ENCODE measurements at places on chromosomes 2 and 18.

- DNase-seq, result no peak
Observed at GRCh38 chr18:41012194-41012593, 942.8 kb upstream of the PIK3C3 start.

GRCh38 chr2:236157815-236158498 lies 10.2 kb downstream of the GBX2 start:
- DNase-seq, result no peak

DNA sequence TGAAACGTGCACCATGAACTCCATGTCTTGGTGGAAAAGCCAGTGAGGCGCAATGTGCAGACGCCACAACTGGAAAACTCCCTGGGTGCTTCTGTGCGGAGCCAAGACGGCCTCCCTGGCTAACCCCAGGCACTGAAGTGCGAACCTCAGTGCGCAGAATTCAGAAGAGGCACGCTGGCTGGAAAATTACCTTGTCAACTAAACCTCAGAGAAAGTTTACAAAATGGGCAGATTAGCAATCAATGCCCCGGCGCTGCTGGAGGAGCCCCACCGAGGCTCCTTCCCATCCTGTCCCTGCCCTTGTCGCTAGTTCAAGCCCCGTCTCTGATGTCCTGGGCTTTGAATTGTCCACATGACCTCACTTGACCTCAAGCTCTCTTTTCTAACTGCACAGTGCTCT lies 22.2 kb downstream of the SNORC start:
- DNase-seq, result no peak

- DNase-seq, result peak; percentile 58
Observed at GRCh38 chr2:188512456-188512855, 220.8 kb downstream of the GULP1 start.

DNA sequence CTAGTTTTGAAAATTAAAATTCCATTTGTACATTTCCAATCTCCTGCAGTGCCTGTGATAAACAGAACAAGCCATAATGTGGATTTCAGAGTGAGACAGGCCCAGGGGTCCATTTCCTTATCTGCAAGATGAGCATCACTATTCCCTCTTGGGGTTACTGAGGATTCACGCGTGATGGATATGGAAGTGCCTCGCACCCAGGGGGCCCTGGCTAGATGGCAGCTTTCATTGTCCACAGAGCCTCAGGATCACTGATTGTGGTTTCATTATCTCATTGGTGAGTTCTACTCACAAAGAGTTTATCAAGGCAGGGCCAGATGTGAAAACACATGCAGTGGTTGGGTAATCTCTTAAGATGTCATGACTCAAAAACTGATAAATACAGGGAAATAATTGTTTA lies 11.6 kb downstream of the CNGA3 start:
- DNase-seq, result no peak

DNA sequence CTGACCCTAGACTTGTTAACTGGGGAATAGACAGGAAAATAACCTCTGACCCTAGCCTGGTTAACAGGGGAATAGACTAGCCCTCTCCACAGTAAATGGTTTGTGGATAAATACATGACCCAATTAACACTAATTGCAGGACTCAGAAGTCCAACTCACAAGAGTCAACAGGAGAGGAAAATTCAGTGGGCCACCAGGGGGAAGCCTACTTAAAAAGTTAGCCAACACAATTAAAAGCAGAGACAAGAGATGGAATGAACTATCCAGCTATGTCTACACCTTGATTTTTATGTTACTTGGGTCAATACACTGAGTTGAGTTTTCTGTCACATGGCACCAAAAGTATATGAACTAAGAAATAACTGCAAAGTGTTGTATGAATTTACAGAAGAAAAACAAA lies 158.8 kb upstream of the SLC39A10 start:
- DNase-seq, result peak; percentile 65

DNA sequence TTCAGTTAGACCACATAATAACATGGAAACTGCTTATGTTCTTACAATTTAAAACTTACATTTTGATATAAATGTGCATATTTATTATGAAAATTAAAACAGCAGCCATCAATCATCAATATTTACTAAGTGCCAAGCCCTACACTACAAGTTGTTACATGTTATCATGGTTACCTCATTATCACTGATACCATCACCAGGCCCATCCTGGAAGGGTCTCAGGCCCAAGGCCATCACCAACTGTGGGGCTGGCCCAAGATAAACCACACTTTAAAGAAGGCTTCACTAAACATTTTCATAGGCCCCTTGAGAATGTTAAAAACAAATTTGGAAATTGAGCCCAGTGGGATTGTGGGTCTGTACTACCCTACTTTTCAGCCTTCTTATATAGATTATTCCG lies 6.4 kb downstream of the ITSN2 start:
- peak; percentile 28 for DNase-seq

GRCh38 chr2:158212301-158212700 lies 110.6 kb downstream of the UPP2 start:
- DNase-seq, result no peak

DNA sequence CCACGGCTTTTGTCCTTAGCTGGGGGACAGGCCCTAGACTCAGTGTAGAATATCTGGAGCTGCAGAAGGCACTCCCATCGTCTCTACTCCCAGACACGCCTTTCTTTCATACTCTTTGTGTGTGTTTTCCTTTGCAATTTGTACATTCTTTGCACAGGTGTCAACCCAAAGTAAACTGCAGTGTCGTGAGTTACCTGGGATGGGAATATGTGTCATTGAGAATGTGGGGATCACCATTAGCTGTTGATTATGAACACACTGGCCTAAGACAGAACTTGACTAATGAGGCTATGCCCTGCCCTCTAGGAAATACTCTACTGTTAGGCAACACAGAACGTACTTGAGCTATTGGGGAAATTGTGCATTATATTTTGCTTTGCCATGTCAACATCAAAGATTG lies 233.3 kb downstream of the SETBP1 start:
- DNase-seq, result no peak

DNA sequence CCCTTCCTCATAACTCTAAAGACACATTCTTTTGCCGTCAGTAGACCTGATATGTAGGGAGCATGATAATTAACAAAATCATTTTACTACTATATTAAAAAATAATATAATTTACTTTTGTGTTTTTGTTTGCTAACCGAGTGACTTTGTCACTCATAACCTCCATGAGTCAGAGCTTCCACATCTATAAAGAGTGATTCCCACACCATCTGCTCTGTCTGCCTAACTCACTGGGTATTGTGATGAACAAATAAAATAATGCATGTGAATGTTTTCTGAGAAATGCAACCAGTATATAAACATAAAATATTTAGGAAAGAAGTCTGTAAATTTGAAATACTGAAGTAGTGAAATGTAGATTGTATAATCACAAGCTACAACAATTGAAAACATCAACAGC lies 123.4 kb upstream of the DSEL start:
- no peak for DNase-seq

DNA sequence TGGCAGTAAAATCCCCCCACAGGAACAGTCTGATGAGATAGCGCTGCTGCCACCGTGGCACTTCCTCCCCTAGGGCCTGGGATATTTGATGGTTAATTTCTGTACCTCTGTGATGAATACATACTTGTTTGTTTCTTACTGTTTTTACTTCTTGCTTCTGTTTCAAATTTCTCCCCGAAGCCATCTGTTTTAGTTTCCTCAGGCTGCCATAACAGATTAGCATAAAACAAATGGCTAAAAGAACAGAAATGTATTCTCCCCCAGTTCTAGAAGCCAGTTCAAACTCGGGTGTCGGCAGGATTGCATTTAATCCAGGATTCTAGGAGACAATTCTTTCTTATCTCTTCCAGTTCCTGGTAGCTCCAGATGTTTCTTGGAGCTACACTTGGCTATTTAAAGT lies 435.9 kb downstream of the DSEL start:
- no peak for DNase-seq

- DNase-seq, result no peak
Observed at GRCh38 chr2:180734382-180734781, 246.0 kb upstream of the UBE2E3 start.

- DNase-seq, result no peak
Observed at GRCh38 chr2:42309366-42309765, 51.7 kb downstream of the COX7A2L start.

GRCh38 chr18:21632393-21632792 lies 20.3 kb downstream of the SNRPD1 start:
- no peak for DNase-seq

GRCh38 chr2:7976206-7976605 lies 705.6 kb upstream of the ID2 start:
- no peak for DNase-seq

DNA sequence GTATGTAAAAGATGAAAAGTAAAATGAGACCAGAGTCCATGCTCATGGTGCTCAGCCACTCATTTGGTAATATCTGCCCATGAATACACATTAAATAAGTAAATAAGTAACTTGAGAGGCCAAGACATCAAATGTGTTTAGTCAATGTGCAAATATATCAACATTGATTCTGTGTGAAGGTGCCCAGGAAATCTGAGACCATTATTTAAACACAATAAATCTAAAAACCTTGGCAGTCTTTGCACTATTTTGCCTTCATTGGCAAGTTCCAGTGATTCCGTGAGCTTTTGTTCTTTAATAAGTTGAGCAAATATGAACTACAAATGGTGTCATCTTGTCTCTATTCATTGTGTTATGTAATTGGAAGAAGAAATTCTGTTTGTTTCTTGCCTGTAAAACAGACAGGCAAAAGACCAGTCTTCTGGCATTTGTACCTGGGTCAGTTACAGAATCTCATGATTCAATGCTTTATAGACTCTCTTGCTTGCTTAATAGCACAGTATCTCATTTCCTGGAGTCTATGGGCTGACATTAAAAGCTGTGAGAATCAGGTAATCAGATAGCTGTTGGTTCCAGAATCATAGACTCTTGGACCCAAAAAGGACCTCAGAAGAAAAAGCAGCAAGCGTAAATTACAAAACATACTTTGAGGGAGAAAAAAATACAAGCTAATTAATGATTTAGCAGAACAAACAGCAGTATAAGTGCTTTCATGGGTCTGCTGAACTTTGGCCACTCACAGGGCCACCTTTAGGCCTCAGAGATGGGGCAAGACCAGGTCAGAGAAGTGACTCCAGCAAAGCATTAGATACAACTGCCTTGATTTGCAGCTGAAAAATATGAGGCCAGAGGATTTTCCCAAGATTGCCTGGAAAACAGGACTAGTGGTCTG lies 20.0 kb upstream of the SERPINB3 start:
- DNase-seq, result no peak

- DNase-seq, result no peak
Observed at GRCh38 chr2:60973705-60974104, 43.8 kb upstream of the PEX13 start.

DNA sequence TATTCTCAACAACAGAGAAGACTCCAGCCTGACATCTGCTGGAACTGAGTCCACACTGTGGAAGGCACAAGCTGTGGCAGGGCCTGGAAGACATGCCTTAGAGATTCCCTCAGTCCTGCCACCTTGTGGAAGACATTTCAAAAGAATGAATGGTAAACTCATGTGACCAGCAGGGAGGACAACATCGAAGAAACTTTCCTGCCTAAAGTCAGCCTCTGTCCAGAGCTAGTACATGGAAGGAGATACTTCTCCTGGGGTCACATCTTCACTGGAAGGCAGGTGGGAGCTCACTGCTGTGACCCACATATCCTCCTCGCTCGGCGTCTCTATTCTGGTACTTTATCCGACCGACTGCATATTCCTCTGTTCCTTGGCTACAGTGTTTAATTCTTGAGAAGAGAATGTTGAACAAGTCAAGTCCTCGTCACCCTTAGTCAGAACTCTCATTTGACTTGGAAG lies 59.5 kb downstream of the PUM2 start:
- peak; percentile 79 for DNase-seq

All from NB4 (cell line).